ENCODE measurements at places on chromosomes 4 and X. TPM values are rescaled to one million over a fixed set of nuclear protein-coding genes. Genes with fewer than 3 reads are reported as not detected.

Gene TBC1D9
- 34.6 TPM for total RNA-seq

Gene GPR143
- 18.7 TPM for total RNA-seq

Gene STK32B
- total RNA-seq: 2.6 TPM

Gene RTL5
- total RNA-seq: 2.7 TPM

- DNase-seq: no peak
These were observed 957.9 kb upstream of the SLIT2 start for GRCh38 chr4:19293781-19294180.

DNA sequence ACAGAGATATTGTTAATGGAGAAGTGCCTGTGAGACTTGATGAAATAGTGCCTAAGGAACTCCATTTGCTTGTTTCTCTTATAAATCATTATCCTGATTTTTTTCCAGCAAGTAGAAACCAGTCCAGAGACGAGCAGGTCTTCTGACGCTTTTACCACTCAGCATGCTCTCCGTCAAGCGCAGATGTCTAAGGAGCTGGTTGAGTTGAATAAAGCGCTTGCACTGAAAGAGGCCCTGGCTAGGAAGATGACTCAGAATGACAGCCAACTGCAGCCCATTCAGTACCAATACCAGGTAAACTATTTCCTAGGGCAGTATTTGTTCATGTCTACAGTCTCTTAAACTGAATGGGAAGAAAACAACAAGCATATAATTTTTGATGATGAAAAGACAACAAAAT is 63.6 kb downstream of the KIF4A start:
- no peak for DNase-seq

- no peak for DNase-seq
These were observed 26.9 kb upstream of the HPSE start for GRCh38 chr4:83361416-83362103.

DNA sequence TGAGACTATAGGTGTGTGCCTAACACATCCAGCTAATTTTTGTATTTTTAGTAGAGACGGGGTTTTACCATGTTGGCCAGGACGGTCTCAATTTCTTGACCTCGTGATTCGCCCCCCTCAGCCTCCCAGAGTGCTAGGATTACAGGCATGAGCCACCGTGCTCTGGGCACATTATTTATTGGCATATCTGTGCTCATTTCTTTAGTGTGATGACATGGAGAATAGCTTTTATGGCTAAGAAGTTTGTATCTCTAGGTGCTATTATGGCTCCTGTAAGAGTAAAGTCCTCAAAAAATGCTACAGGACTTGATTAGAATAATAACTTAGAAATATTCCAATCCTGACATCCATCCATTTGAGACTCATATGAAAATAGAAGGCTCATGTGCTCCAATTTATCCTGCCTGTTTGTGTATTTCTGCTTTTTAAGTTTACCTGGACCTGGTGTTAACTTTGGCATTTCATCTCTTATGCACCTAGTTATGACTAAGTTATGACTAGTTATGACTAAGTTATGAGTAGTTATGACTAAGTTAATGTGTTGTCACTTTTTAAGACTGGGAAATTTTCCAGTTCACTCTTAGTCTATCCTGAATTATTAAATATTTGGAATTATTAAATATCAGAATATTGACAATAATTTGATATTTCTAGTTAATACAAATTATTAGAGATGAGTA is 36.4 kb upstream of the UNC5C start:
- no peak for DNase-seq

GRCh38 chrX:65574356-65574755 is 39.8 kb upstream of the LAS1L start:
- no peak for DNase-seq

GRCh38 chrX:40433160-40433559 is 147.6 kb upstream of the ATP6AP2 start:
- no peak for DNase-seq

GRCh38 chrX:101482296-101482695 is 3.0 kb upstream of the ARMCX4 start:
- DNase-seq: no peak

DNA sequence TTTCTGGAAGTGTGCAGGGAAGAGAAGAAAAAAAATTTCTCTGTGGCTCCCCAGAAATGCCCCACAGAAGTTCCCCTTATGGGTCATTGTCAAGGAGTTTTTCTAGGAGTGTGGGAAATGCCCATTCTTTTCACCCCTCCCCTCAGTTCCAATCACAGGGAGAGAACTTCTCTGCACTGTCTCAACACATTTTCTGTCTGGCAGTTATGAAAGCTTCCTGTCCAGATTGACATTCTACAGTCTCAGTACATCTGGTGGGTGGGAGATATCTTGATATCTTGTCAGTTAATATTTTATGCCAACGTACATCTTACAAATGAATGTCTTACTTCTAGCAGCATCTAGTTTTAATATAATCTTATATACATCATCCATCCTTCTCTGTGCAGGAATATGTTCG is 566.8 kb upstream of the AADAT start:
- DNase-seq: no peak

DNA sequence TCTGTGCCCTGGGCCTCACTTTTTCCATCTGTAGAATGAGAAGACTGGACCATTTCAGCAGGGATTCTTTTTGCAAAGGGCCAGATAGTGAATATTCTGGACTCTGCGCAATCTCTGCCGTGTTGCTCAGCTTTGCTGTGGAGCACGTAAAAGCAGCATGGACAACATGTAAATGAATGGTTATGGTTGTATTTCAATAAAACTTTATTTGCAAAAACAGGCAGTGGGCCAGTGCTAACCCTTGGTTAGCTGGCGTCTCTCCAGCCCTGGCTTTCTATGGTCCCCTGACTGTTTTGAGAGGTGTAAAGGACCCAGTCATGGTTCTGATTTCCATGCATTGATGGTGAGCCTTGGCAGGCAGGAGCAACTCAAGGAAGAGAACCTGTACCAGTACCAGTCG is 18.7 kb downstream of the WFS1 start:
- no peak for DNase-seq
